ENCODE measurements at places on chromosomes 4 and X. TPM values are rescaled to one million over a fixed set of nuclear protein-coding genes. Genes with fewer than 3 reads are reported as not detected.

The RASL11B gene
- total RNA-seq: 1.5 TPM

The SMIM9 gene
- total RNA-seq: not detected

The USP51 gene
- 0.09 TPM for total RNA-seq

The MAGEC3 gene
- total RNA-seq: not detected

The RPA4 gene
- total RNA-seq: not detected

The GAGE12E gene
- not detected for total RNA-seq

The SSX1 gene
- not detected for total RNA-seq

The CPXCR1 gene
- total RNA-seq: not detected

The ENPEP gene
- 0.07 TPM for total RNA-seq

The RAB41 gene
- not detected for total RNA-seq

The FAM193A gene
- 7.5 TPM for total RNA-seq

The IL2RG gene
- not detected for total RNA-seq

The PFKFB1 gene
- total RNA-seq: not detected

Measured in airway epithelial cell (primary cell).